ENCODE measurements at places on chromosomes 2 and 18. TPM values are rescaled to one million over a fixed set of nuclear protein-coding genes. Genes with fewer than 3 reads are reported as not detected.

DAW1 gene
- 1.0 TPM for polyA plus RNA-seq

DNA sequence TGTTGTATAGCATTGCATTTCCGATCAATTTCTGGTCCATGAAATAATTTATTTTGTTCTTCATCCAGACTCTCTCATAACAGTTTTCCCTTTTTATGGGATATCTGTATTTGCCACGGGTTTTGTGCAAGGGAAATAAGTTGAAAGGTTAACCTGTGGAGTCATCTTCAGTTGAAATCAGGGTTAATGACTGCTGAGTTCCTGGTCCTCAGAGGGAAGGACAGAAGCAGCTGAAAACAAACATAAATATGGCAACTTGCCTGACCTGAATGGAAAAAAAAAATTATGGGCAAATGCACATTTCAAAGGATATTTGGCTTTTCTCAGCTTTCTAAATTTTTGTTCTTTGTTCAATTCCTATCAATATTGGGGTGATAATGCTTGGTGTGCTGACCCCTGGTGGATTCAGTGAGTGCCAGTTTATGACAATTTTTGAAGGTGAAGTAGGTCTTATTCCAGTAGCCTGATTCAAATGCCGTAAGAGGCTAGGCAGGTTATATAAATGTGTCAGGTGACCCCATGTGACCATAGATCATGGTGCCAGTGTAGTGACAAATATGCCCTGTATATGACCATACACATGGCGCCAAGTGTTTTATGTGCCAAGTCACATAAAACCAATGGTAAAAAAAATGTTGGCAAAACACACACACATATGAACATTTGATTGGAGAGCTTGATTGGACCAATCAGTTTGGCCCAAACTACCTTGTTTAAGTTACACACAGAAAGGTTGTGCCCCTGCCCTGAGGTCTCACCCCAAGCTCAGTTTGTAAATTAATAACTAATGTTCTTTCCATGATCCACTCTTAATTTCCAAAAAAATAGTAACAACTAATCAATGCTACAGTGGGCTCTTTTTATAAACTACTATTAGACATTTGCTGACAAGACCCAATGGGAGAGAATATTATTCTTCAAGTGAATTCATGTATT, 47.6 kb upstream of the FAM124B start:
- no peak for DNase-seq

- no peak for DNase-seq
Measured at GRCh38 chr2:18200771-18201170, 322.3 kb downstream of the KCNS3 start.

SMYD1 gene
- polyA plus RNA-seq: not detected

TFCP2L1 gene
- 44.4 TPM for polyA plus RNA-seq

GRCh38 chr2:240060977-240061591, 7.8 kb upstream of the OR6B3 start:
- DNase-seq: peak; percentile 49

CD8B2 gene
- polyA plus RNA-seq: 0.71 TPM

CABYR gene
- polyA plus RNA-seq: 0.82 TPM

- no peak for DNase-seq
Measured at GRCh38 chr2:175824243-175824642, 177.8 kb downstream of the LNPK start.

RSAD2 gene
- polyA plus RNA-seq: 4.3 TPM

HRH4 gene
- not detected for polyA plus RNA-seq

GRCh38 chr2:225468131-225468530, 68.6 kb downstream of the NYAP2 start:
- DNase-seq: no peak

GRCh38 chr2:102770506-102770905, 8.7 kb downstream of the TMEM182 start:
- DNase-seq: no peak

Data from kidney (tissue), 22 donors.